ENCODE measurements at places on chromosomes 4 and X.

DNA sequence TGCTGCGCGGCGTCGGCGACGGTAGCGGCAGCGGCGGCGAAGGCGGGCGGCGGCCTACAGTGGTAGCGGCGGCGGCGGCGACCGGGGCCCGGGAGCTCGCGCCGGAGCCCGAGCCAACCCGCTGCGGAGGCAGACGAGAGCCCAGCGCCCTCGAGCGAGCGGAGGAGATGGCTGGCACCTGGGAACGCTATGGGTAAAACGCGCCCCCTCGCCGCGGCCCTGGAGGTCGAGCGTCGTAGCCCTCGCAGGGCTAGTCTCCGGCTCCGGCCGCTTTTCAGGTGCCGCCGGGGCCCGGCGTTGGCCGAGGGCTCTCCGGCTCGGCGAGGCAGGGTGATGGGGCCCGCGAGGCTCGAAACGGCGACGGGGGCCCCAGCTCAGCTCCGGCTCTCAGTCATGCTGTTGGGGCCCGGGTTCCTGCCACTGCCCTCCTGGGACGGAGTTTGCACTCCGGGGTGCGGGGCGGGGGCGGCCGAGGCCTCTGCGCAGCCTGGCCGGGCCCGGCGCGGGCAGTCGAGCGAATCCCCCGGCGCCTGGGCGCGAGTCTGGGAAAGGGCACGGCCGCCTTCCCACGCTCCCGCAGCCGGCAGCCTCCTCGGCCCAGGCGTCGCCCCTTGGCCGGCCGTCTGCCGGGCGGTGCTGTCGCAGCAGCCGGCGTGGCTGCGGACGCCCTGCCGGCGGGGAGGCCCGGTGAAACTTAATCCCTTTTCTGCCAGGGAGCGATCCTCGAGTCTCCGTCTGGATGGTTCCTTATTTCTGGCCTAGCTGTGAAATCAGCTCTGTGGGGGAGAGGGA, 768 bp downstream of the MID2 start:
- DNase-seq = peak; percentile 24

DNA sequence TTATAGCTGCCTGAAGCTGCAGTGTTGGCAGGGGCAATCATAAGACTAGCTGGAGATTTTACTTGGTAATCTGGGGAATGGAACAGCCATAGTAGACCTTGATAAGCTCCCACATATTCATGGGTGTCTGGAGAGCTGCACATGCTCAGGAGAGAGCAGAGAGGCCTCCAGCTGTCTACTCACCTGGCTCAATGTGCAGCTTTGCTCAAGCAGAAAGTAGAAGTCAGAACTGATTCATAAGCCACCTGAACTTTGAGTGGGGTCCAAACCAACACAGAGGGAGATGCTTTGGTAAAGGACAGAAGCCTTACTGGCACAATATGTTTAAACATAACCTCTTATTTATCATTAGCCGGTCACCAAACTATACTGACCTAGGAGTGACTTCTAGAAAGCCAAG, 54.4 kb downstream of the KDM6A start:
- no peak for DNase-seq

GRCh38 chrX:24566240-24566639, 80.9 kb downstream of the PCYT1B start:
- no peak for DNase-seq

GRCh38 chrX:71302461-71303213, 1.1 kb downstream of the ITGB1BP2 start:
- no peak for DNase-seq

- peak; percentile 71 for DNase-seq
Measured at GRCh38 chr4:154559494-154560418, 3.1 kb upstream of the FGB start.

DNA sequence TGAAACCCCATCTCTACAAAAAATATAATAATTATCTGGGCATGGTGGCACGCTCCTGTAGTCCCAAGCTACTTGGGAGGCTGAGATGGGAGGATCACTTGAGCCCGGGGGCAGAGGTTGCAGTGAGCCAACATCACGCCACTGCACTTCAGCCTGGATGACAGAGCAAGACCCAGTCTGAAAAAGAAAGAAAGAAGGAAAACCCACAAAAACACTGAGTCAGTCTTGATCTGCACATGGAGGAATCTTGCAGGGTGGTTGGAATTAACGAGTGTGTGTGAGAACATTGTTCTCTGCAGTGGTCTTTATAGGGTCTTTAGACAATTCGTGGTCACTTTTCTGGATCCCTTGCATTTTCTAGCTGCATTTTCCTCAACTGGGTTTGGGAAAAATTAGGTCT, 23.2 kb downstream of the ADD1 start:
- DNase-seq = no peak

DNA sequence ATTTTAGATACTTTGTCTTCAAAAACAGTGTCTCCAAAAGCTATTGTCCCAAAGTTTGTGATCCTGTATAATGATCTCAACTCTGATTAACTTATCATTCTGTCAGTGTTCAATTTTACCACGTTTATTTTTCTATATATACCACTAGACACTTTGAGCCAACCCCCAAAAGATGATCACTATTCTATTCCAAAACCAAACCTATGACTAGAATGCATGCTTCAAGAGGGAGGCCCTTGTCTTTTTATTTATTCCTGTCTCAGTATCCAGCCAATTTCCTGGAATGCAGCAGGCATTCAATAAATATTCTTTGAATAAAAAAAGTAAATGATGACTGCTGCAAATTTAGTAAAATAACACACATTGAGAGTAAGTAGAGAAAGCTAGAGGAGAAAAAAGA, 275.6 kb downstream of the LDB2 start:
- no peak for DNase-seq

GRCh38 chrX:10654960-10655359, 34.6 kb upstream of the MID1 start:
- no peak for DNase-seq

GRCh38 chr4:181176306-181176705, 1066.9 kb upstream of the TENM3 start:
- no peak for DNase-seq

- no peak for DNase-seq
Measured at GRCh38 chrX:38166478-38167083, 54.1 kb downstream of the SRPX start.

DNA sequence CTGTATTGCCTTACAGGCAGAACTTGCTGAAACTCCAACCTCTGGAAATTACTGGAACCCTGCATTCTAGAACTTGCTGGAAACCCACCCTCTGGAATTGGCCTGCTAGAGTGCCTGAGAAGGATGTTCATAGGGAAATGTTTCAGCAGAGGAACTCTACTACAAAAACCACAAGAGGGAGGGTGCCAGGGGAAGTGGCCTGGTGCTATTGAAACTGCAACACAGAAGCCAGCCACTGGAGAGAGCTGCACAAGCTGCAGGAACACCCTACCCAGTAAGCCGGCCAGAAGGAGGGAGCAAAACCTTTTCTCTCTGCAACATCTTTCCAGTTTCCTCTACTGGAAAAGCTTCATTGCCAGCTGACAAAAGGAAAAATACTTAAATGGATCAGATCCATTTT, 2.5 kb upstream of the BRWD3 start:
- no peak for DNase-seq

- DNase-seq = no peak
Measured at GRCh38 chrX:133837091-133837490, 148.3 kb downstream of the GPC3 start.

DNA sequence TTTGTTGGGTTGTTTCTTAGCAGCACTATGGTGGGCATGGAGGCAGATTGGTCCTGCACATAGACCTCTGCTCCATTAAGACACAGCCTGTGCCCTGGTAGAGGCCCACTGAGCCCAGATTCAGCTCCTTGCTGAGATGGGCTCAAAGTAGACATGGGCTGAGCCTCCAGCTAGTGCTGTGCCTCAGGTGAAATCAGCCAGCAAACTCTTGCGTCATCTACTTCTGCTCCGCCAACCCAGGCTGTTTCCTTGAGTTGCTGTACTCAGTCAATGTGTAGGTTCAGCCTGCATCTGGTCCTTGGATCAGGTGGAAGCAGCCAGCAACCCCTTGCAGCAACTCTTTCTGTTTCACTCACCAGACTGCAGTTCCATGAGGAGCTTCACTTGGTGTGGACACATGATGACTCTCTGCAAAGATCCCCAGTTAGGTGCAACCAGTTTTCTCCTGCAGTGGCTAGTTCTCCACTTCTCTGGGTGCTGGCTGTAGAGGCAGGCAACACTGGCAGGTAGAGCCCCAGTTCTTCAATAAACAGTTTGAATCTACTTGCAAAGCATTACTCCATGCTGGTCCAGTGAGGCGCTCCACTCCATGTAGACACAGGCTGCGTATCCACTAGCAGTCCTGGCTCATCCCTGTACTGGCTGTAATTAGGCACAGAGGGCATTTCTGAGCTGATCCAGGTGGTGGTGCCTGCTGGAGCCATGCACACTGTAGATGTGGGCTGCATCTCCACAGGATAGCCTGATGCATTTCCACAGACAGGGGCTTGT, 199.0 kb upstream of the MAMLD1 start:
- DNase-seq = no peak

GRCh38 chrX:53073115-53073586, 9.0 kb upstream of the TSPYL2 start:
- DNase-seq = no peak

- DNase-seq = no peak
Measured at GRCh38 chr4:107404591-107405300, 315.3 kb downstream of the PAPSS1 start.

GRCh38 chrX:17007134-17007768, 60.8 kb downstream of the REPS2 start:
- no peak for DNase-seq

- DNase-seq = no peak
Measured at GRCh38 chr4:28350485-28350884, 1489.8 kb downstream of the STIM2 start.

DNA sequence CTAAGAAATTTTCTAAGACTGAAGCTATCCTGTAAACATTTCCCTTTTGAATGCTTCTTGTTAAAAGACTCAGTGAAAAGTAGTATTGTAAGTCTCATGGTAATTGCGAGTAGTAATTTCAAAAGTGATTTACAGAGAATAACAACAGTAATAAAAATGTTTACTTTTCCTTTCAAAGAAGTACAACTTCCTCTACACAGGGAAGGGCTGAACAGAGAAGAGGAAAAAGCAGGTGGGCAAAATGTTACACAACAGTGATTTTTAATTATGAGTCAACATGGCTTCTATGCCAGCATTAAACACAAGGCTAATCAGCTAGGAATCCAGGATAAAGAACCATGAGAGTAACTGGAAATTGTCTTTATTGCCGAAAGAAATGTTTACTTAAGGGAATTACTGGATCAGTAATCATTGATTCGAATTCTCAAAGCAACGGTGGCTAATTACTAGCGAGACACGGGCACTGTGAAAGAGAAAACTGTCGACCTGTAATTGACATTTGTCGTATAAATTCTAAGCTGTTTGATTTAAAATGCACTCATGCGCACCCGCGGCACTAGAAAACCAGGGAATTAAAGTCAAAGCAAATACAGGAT, 15.4 kb downstream of the UTP3 start:
- peak; percentile 5 for DNase-seq

DNA sequence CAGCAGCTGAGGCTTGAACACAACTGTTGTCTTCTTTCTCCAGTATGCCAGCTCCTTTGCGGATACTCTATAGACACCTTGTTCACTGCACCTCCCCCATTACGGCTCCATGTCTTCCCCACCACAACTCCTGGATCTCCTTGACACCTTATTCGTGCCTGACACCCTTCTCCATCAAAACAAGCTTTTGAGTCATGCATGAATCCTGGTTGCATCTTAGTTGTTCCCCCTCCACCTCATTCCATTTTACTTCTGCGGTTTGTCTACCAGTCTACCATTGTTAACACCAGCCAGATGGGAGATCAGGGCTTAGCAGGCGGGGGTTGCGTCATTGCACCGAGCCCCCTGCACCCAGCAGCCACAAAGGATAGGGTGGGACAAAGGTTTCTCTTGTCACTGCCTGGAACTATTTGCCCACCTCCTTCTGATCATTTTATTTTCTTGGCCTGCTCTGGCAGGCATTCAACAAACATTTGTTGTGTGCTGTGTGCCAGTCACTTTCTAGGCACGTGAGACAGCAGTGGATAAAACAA, 2.0 kb upstream of the CDK16 start:
- DNase-seq = no peak

- no peak for DNase-seq
Measured at GRCh38 chr4:112807083-112807482, 170.1 kb downstream of the LARP7 start.

- no peak for DNase-seq
Measured at GRCh38 chr4:3412257-3413020, 29.3 kb upstream of the HGFAC start.

- DNase-seq = no peak
Measured at GRCh38 chr4:28505064-28505463, 1644.4 kb downstream of the STIM2 start.

DNA sequence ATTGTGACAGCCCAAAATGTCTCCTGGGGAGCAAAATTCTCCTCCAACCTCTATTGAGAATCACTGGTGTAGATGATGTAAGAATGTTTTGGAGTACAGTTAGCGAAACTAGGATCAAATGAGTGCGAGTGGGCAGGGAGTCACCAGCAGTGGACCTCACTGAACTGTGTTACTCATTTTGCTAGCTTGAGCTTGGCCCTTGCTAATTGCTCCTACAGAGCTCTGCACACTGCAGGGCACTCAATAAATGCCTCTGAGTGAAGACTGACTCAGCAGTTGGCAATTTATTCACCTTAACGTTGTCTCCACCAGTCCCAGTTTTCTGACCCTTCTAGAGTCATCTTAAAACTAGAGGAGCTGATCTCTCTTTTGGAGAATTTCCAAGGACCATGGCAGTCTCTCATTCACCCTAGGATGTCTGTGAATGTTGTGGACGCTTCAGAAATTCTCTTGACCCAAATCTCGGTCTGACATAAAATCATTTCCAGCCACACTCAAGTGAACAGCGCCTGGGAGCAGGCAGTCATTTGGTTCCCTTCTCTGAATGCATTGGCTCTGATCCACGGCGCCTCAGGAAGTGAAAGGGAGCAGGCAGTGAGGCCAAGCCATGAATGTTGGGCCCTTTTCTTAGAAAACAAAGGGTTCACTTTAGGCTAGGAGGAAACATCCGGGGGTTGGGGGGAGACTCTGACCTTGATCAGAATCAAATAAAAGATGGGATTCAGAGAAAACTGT, 148.1 kb downstream of the NWD2 start:
- DNase-seq = no peak

GRCh38 chrX:2712428-2712827, 21.3 kb downstream of the CD99 start:
- DNase-seq = no peak

All from HS-27A (cell line).